ENCODE measurements at places on chromosomes 11 and 22. TPM values are rescaled to one million over a fixed set of nuclear protein-coding genes. Genes with fewer than 3 reads are reported as not detected.

Gene CD248
- total RNA-seq, result 107 TPM

Gene CRELD2
- 31.1 TPM for total RNA-seq

Gene FGF19
- not detected for total RNA-seq

Gene HSPA8
- total RNA-seq, result 2,227 TPM

Gene RBM7
- 37.7 TPM for total RNA-seq

GRCh38 chr11:57482782-57483561, 22.6 kb downstream of the RTN4RL2 start:
- H3K4me1 ChIP-seq, result peaks cover 21% of the 10 kb centered on the region
- peak; percentile 96 for DNase-seq
- H3K27me3 ChIP-seq, result peaks cover 30% of the 10 kb centered on the region

DNA sequence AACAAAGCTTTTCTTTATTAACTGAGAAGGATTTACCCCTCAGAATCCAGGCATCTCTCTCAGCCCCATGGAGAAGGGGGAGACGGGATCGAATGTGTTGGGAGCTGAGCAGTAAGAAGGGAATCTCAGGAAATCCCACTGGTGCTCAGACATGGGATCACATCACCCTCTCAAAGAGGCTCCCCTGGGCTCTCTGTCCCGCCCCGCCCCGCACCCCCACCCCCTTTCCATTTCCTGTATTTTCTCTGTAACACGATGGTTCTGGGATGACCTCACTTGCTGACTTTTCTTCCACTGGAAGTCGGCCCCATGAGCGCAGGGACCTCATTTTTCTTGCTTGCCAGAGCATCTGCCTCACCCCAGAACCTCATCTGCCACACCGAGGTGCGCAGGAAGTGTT, 100.0 kb downstream of the RPS6KA4 start:
- H3K4me3 ChIP-seq, result no peak overlapping the region
- H3K27me3 ChIP-seq, result peaks cover 10% of the 10 kb centered on the region
- no peaks in the 10 kb centered on the region for H3K4me1 ChIP-seq
- H3K36me3 ChIP-seq, result no peaks in the 10 kb centered on the region

DNA sequence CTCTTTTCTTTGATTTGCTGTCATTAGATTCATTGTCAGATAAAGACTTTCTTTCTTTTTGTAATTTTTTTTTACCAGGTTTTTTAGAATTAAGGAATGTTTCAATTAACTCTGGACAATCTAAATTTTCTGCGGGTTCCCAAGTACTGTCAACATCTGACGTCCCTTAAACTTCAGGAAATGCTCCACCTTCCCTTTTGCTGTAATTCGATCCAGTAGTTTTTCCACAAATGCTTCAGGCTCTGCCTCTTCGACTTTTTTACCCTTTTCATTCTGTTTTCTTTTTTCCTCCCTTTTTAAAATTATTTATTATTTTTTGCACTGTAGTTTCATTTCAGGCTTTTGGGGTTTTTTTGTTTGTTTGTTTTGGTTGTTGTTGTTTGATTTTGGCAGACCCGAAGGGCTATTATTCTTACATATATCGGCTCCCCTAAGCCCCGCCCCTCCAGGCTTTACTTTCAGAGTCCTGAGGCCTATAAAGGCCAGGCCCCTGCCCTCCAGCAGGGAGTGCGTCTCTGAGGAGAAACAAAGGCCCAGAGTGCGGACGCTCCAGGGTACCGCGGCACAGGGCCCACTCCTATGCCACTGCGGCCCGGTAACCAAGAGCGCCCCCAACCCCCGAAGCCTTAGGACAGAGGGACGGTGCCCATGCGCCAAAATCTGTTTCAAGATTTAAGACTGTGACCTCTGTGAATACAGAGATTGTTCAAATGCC, 116.4 kb downstream of the TYR start:
- H3K27ac ChIP-seq, result no peak overlapping the region
- no peaks in the 10 kb centered on the region for H3K27me3 ChIP-seq

GRCh38 chr11:111093061-111093460, 152.5 kb upstream of the POU2AF2 start:
- no peaks in the 10 kb centered on the region for H3K36me3 ChIP-seq
- no peak for DNase-seq
- no peaks in the 10 kb centered on the region for H3K27me3 ChIP-seq
- no peak overlapping the region for H3K27ac ChIP-seq
- no peak overlapping the region for H3K4me3 ChIP-seq
- H3K4me1 ChIP-seq, result no peaks in the 10 kb centered on the region

DNA sequence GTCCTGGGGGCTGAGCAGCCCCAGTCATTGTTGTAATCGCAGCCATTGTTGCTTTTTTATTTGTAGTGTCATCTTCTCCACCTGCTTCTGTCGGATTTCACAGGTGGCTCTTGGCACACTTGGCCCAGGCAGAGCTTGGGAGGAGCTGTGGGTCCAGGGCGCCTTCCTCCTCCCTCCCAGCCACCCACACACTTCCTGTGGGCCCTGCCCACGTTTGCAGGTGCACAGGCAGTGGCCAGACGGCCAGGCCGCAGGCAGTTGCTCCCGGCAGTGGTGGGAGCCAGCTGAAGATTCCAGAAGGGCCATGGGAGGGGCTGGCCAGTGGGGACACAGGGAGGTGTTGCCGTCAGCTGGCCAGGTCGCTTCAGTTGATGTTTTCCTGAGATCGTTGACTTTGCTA, 1191.9 kb downstream of the BRD1 start:
- H3K27ac ChIP-seq, result no peak overlapping the region
- no peak for DNase-seq
- H3K36me3 ChIP-seq, result no peaks in the 10 kb centered on the region
- H3K4me1 ChIP-seq, result no peaks in the 10 kb centered on the region
- no peak overlapping the region for H3K4me3 ChIP-seq

GRCh38 chr11:80182901-80183300, 742.1 kb upstream of the TENM4 start:
- no peaks in the 10 kb centered on the region for H3K27me3 ChIP-seq
- no peaks in the 10 kb centered on the region for H3K36me3 ChIP-seq
- H3K4me1 ChIP-seq, result no peaks in the 10 kb centered on the region
- DNase-seq, result no peak
- no peak overlapping the region for H3K4me3 ChIP-seq

DNA sequence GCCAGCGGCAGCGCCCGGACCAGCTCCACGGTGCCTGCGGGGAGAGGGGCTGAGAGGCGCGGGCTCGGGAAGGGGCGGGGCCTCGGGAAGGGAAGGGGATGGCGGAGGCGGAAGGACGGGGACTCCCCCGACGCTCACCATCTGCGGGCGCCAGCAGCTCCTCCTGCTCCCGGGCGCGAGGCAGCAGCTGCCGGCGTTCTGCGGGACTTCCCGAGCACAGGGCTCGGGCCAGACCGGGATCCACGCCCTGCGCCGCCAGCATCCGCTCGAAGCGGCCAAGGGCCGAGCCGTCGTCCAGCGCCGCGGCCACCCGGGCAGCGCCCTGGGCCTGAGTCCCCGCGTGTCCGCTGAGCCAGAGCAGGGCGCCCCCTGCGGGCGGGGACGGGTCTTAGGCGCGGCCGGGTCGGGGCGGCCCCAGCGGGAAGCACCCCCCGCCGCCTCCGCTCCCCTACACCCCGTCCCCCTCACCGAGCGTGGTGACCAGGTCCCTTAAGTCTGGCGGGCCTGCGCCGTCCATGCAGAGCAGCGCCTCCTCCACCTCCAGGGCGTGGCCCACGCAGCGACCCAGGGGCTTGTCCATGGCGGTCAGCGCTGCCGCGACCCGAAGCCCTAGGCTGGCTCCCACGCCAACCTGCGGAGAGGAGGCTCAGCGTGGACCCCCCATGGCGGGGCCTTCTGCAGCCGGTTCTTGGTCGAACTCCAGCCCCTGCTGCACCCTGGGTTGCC, 873 bp upstream of the SCO2 start:
- peaks cover 23% of the 10 kb centered on the region for H3K4me1 ChIP-seq
- no peaks in the 10 kb centered on the region for H3K27me3 ChIP-seq
- peak overlapping the region; percentile 56 for H3K27ac ChIP-seq
- peak overlapping the region; percentile 86 for H3K4me3 ChIP-seq

DNA sequence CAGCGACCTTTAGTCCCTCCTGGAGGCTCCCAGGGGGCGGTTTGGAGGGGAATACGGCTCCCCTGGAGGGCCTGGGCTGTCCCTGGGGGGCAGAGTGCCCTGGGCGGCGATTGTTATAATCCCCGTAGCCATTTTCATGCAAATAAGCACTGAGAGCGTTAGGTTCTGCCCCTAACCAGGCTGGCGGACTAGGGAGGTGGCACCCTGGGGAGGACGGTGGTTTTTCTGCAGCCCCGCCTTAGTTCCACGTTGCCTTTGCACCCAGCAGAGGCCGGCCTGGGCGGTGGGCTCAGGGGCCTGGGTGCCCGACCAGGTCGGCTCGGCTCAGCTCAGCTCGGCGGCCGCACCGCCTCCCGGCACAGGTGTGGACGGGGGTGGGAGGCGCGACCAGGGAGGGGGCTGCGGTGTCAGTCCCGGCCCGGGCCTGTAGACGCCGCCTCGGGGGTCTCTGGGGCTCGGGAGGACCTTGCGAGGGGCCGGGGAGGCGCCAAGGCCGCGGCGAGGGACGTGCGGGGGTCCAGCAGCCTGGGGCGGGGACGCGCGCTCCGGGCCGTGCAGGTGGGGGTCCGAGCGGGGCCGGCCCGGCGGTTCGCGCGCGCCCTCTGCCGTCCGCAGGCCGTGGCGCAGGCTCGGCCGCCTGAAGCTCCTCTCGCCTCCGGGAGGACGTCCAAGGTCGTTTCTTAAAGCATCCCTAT, 2.3 kb upstream of the DUSP8 start:
- H3K36me3 ChIP-seq, result no peaks in the 10 kb centered on the region
- no peaks in the 10 kb centered on the region for H3K4me1 ChIP-seq
- H3K4me3 ChIP-seq, result no peak overlapping the region
- no peak overlapping the region for H3K27ac ChIP-seq

DNA sequence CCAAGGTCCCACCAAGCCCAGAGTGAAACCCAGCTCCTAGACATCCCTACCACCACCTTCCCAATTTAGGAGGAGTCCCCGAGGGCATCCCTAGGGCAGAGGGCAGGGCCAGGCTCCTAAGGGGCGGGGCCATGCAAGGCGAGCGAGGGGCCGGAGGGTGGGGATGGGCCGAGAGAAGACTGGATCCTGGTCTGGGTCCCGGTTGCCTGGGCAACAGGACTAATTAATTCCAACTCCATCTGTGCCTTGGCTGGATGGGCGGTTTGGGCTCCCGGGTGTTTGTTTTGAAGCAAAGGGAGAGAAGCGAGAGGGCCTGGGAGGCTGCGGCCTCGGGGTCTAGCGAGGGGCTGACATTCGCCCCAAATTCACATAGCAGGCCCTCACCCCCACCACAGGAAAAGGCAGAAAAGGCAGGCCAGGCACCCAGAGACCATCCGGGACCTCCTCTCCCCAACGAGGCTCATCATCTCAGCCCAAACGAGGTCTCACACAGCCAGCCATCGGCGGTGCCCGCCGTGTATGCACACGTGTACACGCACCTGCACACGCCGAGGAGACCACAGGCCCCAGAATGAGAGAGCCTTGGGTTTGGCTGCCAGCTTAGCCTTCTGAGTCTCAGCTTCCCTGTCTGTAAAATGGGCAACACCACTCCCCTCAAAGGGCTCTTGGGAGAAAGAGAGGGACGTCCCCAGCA, 23.9 kb downstream of the ELFN2 start:
- H3K4me1 ChIP-seq, result no peaks in the 10 kb centered on the region
- peaks cover 6% of the 10 kb centered on the region for H3K27me3 ChIP-seq
- DNase-seq, result no peak
- no peak overlapping the region for H3K4me3 ChIP-seq
- H3K27ac ChIP-seq, result no peak overlapping the region

- H3K27ac ChIP-seq, result no peak overlapping the region
- no peaks in the 10 kb centered on the region for H3K4me1 ChIP-seq
- peaks cover 14% of the 10 kb centered on the region for H3K27me3 ChIP-seq
- no peak for DNase-seq
Measured at GRCh38 chr22:31926969-31927368, 17.4 kb upstream of the YWHAH start.

GRCh38 chr11:45658292-45658991, 7.0 kb downstream of the CHST1 start:
- peak; percentile 96 for DNase-seq
- no peak overlapping the region for H3K27ac ChIP-seq
- no peaks in the 10 kb centered on the region for H3K27me3 ChIP-seq
- H3K4me1 ChIP-seq, result peaks cover 21% of the 10 kb centered on the region
- peak overlapping the region; percentile 43 for H3K4me3 ChIP-seq

DNA sequence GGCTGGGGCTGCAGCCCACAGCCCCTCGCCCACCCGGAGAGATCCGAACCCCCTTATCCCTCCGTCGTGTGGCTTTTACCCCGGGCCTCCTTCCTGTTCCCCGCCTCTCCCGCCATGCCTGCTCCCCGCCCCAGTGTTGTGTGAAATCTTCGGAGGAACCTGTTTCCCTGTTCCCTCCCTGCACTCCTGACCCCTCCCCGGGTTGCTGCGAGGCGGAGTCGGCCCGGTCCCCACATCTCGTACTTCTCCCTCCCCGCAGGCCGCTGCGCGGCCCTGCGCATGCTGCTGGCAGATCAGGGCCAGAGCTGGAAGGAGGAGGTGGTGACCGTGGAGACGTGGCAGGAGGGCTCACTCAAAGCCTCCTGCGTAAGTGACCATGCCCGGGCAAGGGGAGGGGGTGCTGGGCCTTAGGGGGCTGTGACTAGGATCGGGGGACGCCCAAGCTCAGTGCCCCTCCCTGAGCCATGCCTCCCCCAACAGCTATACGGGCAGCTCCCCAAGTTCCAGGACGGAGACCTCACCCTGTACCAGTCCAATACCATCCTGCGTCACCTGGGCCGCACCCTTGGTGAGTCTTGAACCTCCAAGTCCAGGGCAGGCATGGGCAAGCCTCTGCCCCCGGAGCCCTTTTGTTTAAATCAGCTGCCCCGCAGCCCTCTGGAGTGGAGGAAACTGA, 731 bp downstream of the GSTP1 start:
- peak overlapping the region; percentile 72 for H3K27ac ChIP-seq
- H3K4me3 ChIP-seq, result peak overlapping the region; percentile 88
- H3K4me1 ChIP-seq, result peaks cover 8% of the 10 kb centered on the region
- peaks cover 22% of the 10 kb centered on the region for H3K36me3 ChIP-seq
- DNase-seq, result peak; percentile 87
- H3K27me3 ChIP-seq, result peaks cover 24% of the 10 kb centered on the region

DNA sequence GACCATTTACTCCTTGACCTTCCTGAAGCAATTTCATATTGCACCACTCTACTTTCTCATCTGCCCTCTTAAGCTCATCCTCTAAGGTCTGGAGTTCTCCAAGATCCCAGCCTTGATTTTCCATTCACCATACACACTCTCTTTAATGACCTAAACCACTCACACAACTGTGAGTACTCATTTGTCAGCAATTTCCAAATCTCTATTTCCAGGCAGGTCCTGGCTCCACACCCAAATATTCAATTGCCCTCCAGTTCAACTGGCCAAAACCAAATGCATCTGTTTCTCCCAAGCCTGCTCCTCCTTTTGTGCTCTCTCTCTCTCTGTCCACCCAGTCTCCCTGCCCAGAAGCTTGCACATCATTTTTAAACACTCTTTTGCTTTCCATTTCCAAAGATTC, 39.6 kb downstream of the NEU3 start:
- H3K4me1 ChIP-seq, result peaks cover 22% of the 10 kb centered on the region
- DNase-seq, result no peak
- no peak overlapping the region for H3K27ac ChIP-seq
- H3K36me3 ChIP-seq, result no peaks in the 10 kb centered on the region
- H3K27me3 ChIP-seq, result no peaks in the 10 kb centered on the region
- H3K4me3 ChIP-seq, result no peak overlapping the region

- H3K36me3 ChIP-seq, result peaks cover 66% of the 10 kb centered on the region
- no peaks in the 10 kb centered on the region for H3K4me1 ChIP-seq
- no peaks in the 10 kb centered on the region for H3K27me3 ChIP-seq
- H3K4me3 ChIP-seq, result no peak overlapping the region
- DNase-seq, result no peak
Measured at GRCh38 chr11:59660621-59661020, 8.2 kb downstream of the PATL1 start.

All from osteoblast (primary cell).